ENCODE measurements at places on chromosomes 7 and 10.

DNA sequence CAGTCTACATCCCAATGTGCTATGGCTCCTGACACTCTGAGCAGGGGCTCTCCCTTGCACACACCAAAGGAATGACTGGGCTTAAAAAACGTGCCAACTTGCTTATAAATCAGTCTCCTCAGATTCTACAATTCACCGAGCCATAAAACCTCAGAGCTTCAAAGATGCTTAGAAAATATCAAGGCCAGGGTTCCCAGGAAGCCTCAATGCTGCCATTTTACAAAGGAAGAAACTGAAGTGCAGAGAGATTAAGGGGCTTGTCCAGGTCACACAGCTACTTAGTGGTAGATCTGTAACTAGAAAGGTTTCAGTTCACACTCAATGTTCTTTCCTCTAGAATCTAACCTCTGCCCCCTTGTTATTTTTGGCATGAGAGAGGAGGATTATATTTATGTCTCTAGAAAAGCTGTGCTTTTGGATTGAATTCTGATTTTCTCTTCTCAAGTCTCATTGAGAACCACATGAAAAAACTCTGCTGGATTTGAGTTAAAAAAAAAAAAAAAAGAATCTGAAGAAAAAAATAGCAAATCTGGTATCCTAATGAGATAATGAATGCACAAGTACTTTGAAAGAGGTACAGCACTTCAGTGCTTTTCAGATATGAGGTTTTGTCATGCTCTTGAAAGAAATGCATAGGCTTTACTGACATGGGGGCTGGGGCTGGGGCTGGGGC lies 22.3 kb upstream of the TSPAN33 start:
- no peak overlapping the region for H3K27ac ChIP-seq
- DNase-seq = no peak
- no peak overlapping the region for H3K4me3 ChIP-seq
- no peaks in the 10 kb centered on the region for H3K36me3 ChIP-seq

DNA sequence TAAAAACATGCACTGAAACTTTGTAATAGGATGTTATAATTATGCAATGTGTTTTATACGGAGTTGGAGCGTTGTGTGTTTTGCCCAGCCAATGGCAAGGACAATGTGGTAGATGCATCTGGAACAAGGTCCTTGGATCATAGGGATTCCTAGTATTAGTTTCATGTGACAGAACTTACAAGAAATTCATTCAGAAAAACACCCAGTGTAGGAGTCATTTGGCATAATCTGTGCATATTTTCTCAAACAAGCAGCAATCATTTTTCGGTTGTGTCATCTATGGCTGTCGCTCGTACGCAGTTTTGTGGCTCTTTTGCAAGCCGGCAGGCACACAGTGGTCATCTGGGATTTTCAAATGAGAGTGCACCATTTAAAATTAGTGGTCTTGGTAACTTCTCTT lies 19.8 kb downstream of the CREB5 start:
- no peak overlapping the region for H3K27ac ChIP-seq
- no peaks in the 10 kb centered on the region for H3K27me3 ChIP-seq
- no peaks in the 10 kb centered on the region for H3K36me3 ChIP-seq

GRCh38 chr7:20700453-20701227 lies 85.2 kb downstream of the ABCB5 start:
- H3K4me3 ChIP-seq = no peak overlapping the region

DNA sequence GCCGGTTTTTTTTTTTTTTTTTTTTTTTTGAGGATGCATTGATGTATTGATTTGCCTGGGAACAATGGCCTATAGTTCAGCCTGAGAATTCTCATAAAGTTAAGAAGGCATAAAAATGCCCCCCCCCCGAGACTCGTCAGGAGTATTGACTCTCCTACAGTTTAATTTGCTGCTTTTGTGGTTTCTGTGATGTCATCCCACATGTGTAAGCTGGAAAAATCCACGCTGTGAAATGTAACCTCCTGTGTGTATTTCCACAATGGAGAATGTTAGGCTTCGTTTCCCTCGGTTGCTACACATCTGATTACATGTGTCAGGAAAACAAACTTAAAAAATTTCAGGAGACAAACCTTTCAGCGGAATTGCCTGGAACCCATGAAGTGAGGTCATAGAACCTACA lies 117.9 kb downstream of the FANK1 start:
- no peaks in the 10 kb centered on the region for H3K36me3 ChIP-seq
- no peak for DNase-seq
- no peak overlapping the region for H3K4me3 ChIP-seq
- no peak overlapping the region for H3K27ac ChIP-seq

DNA sequence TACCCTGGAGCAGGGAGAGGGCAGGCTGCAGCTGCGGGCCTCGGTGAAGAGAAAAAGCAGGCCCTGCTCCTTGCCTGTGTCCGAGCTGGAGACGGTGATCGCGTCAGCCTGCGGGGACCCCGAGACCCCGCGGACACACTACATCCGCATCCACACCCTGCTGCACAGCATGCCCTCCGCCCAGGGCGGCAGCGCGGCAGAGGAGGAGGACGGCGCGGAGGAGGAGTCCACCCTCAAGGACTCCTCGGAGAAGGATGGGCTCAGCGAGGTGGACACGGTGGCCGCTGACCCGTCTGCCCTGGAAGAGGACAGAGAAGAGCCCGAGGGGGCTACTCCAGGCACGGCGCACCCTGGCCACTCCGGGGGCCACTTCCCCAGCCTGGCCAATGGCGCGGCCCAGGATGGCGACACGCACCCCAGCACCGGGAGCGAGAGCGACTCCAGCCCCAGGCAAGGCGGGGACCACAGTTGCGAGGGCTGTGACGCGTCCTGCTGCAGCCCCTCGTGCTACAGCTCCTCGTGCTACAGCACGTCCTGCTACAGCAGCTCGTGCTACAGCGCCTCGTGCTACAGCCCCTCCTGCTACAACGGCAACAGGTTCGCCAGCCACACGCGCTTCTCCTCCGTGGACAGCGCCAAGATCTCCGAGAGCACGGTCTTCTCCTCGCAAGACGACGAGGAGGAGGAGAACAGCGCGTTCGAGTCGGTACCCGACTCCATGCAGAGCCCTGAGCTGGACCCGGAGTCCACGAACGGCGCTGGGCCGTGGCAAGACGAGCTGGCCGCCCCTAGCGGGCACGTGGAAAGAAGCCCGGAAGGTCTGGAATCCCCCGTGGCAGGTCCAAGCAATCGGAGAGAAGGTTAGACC lies 138.0 kb upstream of the STK17A start:
- H3K4me3 ChIP-seq = no peak overlapping the region
- no peak for DNase-seq
- H3K27ac ChIP-seq = no peak overlapping the region

Data from ascending aorta (tissue), 2 donors.